ENCODE measurements at places on chromosomes 2 and 18. TPM values are rescaled to one million over a fixed set of nuclear protein-coding genes. Genes with fewer than 3 reads are reported as not detected.
A peak's percentile ranks its signal among the peaks of the same experiment; 100 is the strongest.

FAM237A gene
- not detected for total RNA-seq

NEURL3 gene
- 0.31 TPM for total RNA-seq

C2orf42 gene
- total RNA-seq: 10.9 TPM

ERFE gene
- total RNA-seq: 1.2 TPM

DSG2 gene
- 51.0 TPM for total RNA-seq

SCN3A gene
- 1.1 TPM for total RNA-seq

KCNG2 gene
- not detected for total RNA-seq

CFC1 gene
- total RNA-seq: 0.76 TPM

OXER1 gene
- total RNA-seq: 0.37 TPM

GRCh38 chr2:205732314-205732713, 50.0 kb downstream of the NRP2 start:
- DNase-seq: no peak

DNA sequence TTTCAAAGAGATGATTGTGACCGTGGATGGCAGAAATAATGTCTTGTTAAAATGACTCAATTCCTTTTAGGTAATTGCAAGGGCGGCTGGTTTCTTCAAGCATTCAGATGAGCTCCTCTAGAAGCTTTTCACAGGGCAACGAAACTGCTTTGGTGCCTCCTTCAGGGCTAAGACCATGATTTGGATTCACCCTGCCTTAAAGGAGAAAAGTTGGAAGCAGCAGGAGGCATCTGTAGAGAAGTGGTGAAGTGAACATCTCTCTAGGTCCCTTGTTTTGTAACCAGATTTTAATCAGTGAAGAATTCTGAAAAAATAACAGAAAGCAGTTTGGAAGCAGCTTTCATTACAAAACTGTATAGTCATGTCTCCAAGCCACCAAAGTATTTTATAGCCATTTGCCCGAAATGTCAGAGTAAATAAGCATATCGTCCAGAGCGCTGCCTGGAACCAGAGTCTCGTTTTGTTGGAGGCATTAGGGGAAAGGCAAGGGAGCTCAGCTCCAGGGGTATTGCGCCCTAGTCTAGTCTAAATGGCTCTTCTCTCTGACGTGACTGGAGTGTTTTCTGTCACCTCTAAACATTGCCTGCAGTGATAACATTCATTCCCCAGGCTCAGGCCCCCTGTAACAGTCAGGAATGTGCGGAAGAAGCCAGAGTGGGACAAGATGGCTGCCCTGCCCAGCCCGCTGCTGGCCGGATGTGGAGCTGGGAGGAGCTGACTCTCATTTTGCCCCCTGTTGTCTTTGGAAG, 57.8 kb upstream of the ITGB6 start:
- DNase-seq: no peak

DNA sequence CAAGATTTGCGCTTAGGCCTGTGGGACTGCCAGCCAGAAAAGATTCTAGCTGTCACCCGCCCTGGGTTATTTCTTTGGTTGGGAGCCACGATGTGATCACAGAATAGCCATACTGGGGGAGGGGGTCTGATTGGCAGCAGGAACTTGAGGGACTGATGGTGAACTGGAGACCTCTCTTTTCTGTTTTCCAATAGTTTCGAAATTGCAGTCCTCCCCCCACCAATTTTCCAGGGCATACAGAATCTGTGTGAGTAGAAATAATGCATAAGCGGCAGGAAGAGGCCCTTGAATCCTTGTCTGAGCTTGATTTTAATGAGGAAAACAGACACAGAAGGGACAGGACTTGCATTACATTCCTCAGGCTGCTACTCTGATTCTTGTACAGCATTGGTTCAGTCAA, 2.2 kb upstream of the POLR2D start:
- DNase-seq: no peak

- no peak for DNase-seq
These were observed 41.9 kb downstream of the ALK start for GRCh38 chr2:29879456-29879855.

DNA sequence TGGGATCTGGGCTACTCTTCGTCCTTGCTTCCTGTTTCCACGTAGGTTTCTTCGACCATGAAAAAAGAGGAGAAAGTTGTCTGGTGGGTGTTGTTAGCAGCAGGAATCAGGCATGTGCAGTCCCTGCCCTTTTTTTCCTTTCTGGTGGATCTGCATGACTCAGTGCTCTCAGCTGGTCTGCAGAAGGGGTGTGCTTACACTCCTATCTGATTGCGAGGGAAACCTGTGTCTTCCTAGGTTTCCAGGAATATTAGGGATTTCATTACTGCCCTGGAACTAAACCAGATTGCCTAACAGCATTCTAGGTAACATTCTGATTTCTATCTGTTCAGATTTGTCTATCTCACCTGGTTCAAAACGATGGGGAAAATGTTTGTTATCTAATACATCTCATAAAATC, 174.3 kb downstream of the CCDC102B start:
- DNase-seq: no peak

DNA sequence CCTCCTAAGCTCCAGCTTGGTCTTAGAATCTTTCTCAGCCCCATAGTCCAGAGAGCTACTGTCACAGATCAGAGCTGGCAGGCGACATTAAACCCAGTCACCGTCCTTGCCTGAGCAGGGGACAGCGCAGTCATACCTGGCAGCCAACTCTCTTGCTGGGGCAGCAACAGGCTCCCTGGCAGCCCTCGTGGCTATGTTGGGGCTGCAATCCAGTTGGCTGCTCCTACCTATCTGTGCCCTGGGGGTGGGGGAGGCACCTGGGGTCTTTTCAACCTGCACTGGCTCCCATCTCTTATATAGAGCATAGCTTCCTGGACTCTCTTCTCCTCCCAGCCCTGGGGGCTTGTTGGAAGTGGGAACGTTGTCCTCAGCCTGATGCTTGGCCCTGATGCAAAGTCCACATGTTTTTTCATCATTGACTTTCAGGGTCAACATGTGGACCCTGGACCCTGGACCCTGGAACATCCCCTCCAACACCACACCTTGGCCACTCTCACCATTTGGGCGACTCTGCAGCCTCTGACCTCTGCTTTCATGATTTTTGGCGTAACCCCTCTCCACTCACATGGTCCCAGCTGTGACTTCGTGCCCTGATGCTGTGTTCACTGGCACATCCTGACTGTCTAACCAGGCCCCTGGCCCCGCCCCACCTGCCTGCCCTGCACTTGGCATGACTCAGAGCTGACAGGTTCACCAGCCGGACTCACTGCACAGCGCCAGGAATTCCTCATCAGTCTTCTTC, 45.6 kb downstream of the ATOH8 start:
- peak; percentile 23 for DNase-seq

DNA sequence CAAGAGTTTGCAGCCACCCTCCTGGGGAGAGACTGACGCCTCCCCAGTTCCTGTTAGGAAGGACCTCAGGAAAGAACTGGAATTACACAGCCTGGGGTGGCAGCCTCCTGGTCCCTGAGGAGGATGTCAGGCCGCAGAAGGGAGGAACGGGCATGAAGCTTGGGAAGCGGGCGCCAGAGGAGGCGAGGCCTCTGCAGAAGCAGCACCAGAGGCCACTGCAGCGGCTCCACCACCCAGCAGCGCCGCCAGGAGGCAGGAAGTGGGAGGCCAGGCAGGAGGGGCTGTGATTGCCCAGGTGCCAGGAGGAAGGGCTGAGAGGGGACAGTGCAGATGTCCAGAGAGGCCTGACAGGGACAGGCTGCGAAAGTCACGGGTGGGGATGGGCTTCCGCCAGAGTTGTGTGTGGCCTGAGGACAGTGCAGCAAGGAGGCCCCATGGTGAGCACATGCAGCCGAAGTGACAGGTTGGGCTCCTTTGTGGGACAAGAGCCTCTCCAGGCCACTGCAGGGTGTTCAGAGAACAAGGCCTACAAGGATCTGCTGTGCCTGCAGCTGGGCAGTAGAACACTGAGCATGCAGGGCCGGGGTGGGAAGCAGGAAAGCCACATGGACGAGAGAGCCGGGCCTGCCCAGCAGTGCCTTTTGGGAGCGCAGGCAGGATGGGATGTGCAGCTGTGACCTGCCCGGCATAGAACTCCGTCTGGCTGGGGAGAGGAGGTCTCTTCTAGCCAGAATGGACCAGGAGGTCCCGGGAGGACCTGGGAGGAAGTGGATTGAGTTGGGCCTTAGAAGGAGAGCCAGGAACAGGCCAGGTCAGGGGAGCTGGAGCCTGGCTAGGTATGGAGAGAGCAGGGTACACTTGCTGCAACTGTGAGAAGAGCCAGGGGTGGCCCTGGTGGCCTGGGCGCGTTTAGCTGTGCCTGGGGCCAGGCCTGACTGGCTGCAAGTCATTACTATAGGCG, 39.1 kb upstream of the ALPP start:
- peak; percentile 12 for DNase-seq

GRCh38 chr2:127104881-127105655, 1.9 kb downstream of the BIN1 start:
- DNase-seq: no peak
